ENCODE measurements at places on chromosomes 7 and 10. TPM values are rescaled to one million over a fixed set of nuclear protein-coding genes. Genes with fewer than 3 reads are reported as not detected.

Gene ATAD1
- polyA plus RNA-seq = 30.3 TPM

Gene GIMAP4
- 20.1 TPM for polyA plus RNA-seq

Gene CCDC136
- 22.9 TPM for polyA plus RNA-seq

Gene TMEM60
- 9.6 TPM for polyA plus RNA-seq

Gene TMEM229A
- polyA plus RNA-seq = not detected

Gene LBX1
- polyA plus RNA-seq = 9.6 TPM

Gene ASAH2
- polyA plus RNA-seq = 1.8 TPM

GRCh38 chr10:132700156-132701098 lies 85.5 kb downstream of the NKX6-2 start:
- DNase-seq = no peak

GRCh38 chr10:62589689-62590088 lies 214.8 kb upstream of the ADO start:
- no peak for DNase-seq

GRCh38 chr10:128894641-128895040 lies 572.4 kb upstream of the MGMT start:
- DNase-seq = no peak

DNA sequence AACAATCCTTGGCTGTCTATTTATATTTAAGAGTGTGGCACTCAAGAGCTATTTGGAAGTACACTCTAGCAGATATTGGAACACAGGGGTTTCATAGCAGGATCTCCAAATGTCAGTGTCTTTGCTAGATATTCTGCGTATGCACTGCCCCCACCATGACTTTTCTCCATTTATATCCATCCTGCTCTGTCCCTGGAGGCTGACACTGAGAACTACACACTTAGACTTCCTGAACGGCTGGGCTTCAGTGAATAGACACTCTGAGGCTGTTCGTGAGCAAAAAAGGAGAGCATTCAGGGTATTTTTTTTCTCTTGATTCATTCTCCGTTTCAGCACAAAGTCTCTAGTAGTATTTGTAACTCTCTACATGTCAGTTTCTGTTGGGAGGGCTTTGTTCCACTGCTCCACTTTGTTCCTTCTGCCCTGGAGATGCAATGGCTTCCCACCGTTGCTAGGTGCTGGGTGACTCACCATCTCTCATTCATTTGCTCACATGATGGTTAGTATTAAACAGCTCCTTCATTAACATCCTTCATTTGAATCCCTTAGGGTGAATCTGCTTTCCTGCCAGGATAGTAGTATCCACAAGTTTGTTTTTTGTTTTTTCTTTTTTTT lies 155.9 kb upstream of the SLC13A1 start:
- DNase-seq = no peak

DNA sequence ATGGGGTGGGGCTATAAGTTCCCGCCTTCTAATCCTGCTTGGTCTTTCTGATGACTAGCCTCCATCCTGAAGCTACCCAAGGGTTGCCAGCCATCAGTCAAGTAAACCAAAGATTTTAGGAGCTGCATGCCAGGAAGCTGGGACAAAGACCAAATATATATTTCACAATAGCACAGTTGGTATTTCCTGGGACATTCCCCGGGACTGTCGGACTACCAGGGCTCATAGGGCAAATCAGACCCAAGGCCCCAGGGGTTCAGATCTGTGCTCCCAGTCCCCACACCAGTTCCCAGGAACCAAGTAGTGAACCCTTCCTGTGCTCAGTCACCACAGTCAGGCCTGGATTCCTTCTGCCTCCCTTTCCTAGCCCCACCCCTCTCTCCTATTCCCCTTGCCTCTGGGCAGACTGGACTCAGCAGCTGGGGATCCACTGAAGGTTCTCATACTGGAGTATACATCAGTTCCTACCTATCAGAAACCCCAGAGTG lies 5.7 kb upstream of the CXCL12 start:
- DNase-seq = no peak

- no peak for DNase-seq
These were observed 203.4 kb upstream of the AHR start for GRCh38 chr7:17094963-17095574.

- DNase-seq = no peak
These were observed 1605.4 kb upstream of the LRRTM3 start for GRCh38 chr10:65320236-65321026.

DNA sequence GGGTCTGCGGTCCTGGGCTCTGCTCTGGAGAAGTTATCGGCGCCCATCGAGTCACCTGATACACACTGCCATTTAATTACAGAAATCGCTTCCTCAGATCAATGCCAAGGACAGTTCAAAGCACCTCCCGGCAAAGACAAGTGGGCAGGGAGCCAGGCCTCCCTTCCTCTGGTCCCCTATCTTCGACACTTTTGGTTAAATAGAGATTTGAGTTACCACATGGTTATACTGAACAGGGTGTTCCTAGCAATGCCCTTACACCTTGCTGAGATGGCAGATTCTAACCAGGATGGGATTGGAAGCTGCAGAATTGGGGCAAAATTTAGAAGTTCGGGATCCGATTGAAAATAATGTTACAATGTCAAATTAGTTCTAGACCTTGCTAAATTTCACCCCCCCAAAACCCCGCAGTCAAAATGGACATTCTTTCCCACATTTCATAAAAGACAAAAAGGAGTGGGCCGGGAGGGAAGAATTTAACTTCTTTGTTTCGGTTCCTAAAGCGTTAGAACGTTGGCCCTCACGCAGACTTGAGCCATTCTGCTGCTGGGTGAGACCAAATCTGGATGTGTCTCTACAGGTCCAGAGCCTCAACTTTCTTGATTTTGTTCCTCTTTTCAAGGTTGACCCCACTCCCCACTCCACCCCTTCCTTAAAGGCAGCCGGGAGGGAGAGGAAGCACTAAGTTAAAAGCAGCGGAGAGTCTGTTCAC lies 2.2 kb upstream of the DLX5 start:
- DNase-seq = no peak

DNA sequence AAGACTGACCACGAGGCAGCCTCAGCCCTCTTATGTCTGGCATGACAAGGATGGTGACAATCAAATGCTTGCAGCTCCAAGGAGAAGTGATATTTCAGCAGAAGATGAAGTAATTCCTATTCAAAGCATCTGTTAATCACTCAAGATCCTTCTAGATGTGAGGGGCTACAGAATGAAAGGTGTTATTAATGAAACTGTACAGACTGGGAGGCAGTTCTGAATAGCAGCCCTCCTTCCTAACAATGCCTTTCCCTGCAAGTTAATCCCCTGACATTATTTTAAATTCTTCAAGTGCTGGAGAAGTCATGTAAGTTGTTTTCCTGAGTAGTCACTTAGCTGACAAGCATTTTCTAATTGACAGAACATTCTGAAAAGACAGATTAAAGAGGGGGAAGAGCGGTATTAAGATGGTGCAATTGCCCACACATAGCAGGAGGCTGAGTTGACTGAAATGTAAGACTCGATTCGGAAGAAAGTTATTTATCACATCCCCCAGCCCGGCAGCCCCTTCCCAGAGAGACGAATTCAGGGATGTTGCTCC lies 300.8 kb downstream of the GRID1 start:
- no peak for DNase-seq

DNA sequence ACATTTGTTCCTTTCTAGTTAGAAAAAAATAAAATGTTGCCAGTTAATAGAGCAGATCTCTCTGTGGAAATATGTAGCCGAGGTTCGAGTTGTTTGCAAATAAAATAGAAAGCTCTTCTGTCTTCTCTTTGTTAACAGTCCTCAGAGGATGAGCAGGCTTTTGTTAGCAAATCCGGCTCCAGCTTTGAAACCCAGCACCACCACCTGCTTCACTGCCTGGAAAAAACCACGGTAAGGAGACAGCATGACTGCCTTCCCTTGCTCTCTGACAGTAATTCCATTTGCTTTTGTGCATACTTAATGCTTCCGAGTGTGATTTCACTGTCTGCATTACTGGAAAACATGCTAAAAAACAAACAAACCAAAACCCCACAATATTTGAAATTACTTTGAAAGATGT lies 115.6 kb downstream of the TSPAN12 start:
- DNase-seq = no peak

DNA sequence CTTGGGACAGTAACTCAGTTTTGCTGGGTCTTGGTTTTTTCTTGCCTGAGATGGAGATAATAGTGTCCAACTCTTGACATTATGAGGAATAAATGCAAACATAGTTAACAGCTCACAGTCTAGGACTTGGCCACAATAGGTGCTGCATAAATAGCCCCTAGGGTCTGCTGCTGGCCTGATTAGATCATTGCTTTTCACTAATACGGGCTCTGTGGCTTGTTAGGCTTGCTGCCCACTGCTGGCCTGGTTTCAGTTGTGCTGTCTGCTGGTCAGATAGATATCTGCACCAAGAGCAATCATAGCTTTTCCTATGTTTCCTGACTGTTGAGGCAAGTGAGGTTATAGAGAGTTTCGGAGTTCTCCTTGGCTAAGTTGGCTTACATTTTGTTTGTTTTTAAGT lies 246.1 kb downstream of the DNAJB9 start:
- DNase-seq = no peak

DNA sequence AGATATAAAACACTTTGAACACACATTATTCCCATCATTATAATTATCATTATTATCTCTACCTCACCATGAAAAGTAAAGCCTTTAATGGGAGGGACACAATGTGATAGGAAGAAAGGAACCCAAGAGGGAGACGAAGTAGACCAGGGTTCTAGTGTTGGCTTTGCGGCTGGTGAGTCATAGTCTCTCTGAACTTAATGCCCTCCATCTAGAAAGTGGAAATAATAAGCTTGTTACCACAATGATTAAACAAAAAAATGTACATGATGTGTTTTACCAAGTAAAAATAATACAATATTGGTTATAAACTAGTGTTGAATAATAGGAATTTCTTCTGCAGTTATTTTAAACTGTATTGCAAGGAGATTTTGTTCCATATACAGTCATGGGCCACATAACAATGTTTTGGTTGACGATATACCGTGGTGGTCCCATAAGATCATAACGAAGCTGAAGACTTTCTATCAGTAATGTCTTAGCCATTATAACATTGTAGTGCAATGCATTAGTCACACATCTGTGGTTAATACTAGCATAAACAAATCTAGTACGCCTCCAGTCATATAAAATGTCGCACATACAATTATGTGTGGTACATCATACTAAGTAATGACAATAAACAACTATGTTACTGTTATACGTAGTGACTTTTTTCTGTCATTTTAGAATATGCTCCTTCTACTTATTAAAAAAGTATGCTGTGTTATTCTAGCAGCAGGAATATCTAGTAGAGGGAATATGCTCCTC lies 450.6 kb upstream of the SORCS1 start:
- no peak for DNase-seq

DNA sequence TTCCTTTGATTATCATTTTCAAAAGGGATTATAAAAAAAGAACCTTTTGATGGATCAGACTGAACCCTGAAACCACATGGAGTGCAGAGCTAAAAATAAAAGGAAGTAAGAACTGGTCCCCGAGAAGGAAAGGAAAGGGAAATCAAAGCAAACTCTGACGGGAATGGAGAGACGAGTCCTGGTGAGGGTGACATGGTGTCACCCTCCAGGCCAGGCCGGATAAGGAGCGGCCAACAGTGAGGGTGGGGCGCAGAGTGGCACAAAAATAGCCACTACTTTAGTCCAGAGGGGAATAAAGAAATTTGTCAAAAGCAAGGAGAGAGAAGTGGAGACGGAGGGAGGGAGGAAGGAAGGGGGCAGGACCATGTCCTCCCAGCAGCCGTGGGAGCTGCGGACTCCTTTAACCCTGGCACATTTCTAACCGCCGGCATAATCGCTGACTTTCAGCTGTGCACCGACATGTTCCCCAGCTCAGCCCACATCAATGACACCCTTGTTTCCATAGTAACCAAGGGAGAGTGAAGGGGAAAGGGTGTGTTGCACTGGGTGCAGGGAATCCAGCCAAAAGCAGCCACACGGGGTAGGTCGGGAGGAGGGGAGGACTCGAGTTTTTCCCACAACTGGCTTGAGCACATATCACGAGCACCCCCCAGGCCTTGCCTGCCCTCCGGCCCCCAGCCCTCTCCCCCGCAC lies 29.7 kb downstream of the TRIM8 start:
- no peak for DNase-seq

GRCh38 chr10:61558188-61558587 lies 104.5 kb upstream of the CABCOCO1 start:
- DNase-seq = no peak

DNA sequence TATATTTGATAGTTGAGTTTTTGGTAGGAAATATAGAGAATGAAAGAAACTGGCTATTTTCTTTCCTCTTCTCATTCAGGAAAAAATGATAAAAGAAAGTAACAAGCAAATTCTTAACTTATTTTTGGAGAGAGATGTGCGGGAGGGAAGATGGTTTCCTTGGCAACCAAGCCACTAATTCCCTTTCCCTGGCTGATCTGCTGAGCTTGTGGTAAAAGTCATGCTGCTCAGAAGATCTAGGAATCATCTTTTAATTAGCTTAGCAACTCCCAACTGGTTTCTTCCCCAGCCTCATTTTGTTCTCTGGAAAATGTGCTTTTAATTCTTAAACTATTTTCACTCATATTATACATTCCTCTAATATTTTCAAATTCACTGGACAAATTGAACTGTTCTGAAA lies 11.8 kb downstream of the UROS start:
- DNase-seq = no peak

Measured in forelimb muscle (tissue), 1 donor.